Hair follicle dermal papilla cell (primary cell): ENCODE measurements at places on chromosomes 2 and 18. TPM values are rescaled to one million over a fixed set of nuclear protein-coding genes. Genes with fewer than 3 reads are reported as not detected.

The AMER3 gene
- total RNA-seq: not detected in 2 replicates

The KCNK3 gene
- 2.1 and 3.0 TPM in 2 replicates for total RNA-seq

The SERPINB11 gene
- not detected in 2 replicates for total RNA-seq

The STPG4 gene
- total RNA-seq: 0.49 TPM in 2 replicates

The RESP18 gene
- total RNA-seq: not detected in 2 replicates

The PDCD1 gene
- total RNA-seq: not detected in 2 replicates

The TUBB8B gene
- not detected in 2 replicates for total RNA-seq

The ITPRIPL1 gene
- 6.6 and 10.7 TPM in 2 replicates for total RNA-seq

The IL36B gene
- not detected in 2 replicates for total RNA-seq

The PLGLB1 gene
- total RNA-seq: 1.8 TPM in 1 of 2 replicates, not detected in the other

The ARHGAP25 gene
- 0.49 and 1.3 TPM in 2 replicates for total RNA-seq
